ENCODE measurements at places on chromosomes 11 and 22. TPM values are rescaled to one million over a fixed set of nuclear protein-coding genes. Genes with fewer than 3 reads are reported as not detected.

The VPREB3 gene
- total RNA-seq, result 1.4 TPM

The CNTN5 gene
- not detected for total RNA-seq

The POGLUT3 gene
- total RNA-seq, result 12.4 TPM

The SLCO2B1 gene
- total RNA-seq, result 4.2 TPM

The ZNF215 gene
- 1.3 TPM for total RNA-seq

The NAALADL1 gene
- total RNA-seq, result 0.03 TPM

The SULT4A1 gene
- total RNA-seq, result not detected

The OR5P2 gene
- total RNA-seq, result not detected

The TEX12 gene
- not detected for total RNA-seq

The MYH9 gene
- 159 TPM for total RNA-seq

The NLRP6 gene
- not detected for total RNA-seq

The APBB1 gene
- total RNA-seq, result 16.9 TPM

The LARGE2 gene
- total RNA-seq, result 2.2 TPM

The UPK3A gene
- not detected for total RNA-seq

The EMID1 gene
- total RNA-seq, result 0.16 TPM

The ACTN3 gene
- total RNA-seq, result not detected

The SCO2 gene
- 9.9 TPM for total RNA-seq

The SMIM35 gene
- total RNA-seq, result not detected

The EMSY gene
- 10.6 TPM for total RNA-seq

The OR52I1 gene
- total RNA-seq, result not detected

The TSSK2 gene
- total RNA-seq, result not detected

The MUC6 gene
- total RNA-seq, result not detected

The TMPRSS4 gene
- total RNA-seq, result not detected
